ENCODE measurements at places on chromosomes 6 and 20.

DNA sequence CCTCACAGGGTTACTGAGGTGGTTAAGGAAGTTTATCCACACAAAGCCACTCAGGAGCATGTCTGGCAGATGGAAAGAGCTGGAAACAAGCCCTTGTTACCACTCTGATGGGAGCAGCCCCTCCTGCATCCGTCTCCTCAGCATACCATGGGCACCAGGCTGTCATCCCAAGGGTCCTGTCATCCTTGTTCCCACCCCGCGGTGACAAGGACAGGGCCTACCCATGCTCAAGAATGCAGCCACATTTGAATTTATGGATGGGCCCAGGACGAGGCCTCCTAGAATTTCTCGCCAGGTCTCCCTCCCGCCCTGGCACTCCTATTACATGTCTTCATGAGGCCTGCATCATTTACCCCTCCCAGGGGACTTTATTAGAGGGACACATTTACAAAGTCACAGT, 60.0 kb downstream of the NPEPL1 start:
- DNase-seq: no peak
- H3K36me3 ChIP-seq: no peaks in the 10 kb centered on the region
- no peak overlapping the region for H3K27ac ChIP-seq
- no peak overlapping the region for H3K4me3 ChIP-seq
- peaks cover 74% of the 10 kb centered on the region for H3K27me3 ChIP-seq
- peaks cover 11% of the 10 kb centered on the region for H3K4me1 ChIP-seq

DNA sequence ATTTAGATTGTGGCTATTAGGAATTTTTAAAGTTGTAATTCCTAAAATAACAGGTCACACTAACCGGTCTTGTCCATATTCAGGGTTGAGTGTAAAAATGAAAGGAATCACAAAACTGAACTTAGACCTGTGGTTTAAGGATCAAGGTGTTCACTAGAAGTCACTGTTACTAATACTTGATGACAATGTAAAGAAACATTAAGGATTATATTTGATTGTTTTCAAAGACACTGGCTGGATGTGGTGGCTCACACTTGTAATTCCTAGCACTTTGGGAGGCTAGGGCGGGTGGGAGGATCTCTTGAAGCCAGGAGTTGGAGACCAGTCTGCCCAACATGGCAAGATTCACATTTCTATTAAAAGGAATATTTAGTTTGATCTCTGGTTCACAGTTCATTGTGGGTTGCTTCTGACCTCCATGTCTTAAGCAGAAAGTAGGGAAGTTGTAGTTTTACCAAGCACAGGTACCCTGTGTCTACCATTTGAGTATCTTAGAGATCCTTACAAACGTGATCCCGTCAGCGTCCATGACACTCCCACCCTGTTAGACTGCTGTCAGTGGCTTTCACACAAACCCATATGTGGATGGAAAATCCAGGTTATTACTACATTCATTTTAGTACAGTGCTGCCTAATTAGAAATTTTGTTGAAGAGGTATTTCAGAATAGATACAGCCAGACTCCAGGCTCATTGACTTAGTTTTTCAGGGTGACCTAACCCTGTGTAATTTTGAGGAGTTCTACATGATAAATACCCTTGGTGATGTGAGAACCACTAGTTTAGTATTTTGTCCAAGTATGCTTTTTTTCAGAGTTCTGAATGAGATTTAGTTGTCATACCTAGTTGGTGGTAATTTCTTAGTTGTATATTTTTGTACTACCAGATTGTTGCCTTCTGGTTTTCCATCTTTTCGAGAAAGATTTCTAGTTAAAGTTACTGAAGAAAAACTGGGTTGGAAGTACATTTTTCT, 10.2 kb downstream of the SRSF3 start:
- DNase-seq: no peak
- H3K27me3 ChIP-seq: no peaks in the 10 kb centered on the region
- no peak overlapping the region for H3K27ac ChIP-seq
- no peak overlapping the region for H3K4me3 ChIP-seq
- H3K36me3 ChIP-seq: peaks cover 70% of the 10 kb centered on the region
- H3K4me1 ChIP-seq: peaks cover 24% of the 10 kb centered on the region

DNA sequence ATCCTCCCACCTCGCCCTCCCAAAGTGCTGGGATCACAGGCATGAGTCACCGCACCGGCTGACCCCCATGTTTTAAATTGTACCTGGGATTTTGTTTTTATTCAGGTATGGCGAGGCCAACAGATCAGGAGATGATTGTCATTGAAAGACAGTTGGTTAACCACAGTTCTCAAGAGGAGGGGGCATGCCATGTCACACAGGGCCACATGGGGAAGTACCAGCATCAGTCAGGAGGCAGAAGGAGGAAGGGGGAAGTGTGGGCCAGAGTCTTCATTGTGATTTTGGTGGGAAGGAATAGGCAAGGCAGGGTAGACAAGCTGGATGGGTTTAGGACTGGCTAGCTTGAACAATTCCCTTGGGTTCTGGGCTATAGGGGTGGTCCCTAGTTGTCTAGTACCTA, 9.9 kb upstream of the MMP9 start:
- no peaks in the 10 kb centered on the region for H3K36me3 ChIP-seq
- H3K27ac ChIP-seq: no peak overlapping the region
- no peaks in the 10 kb centered on the region for H3K27me3 ChIP-seq
- no peak for DNase-seq
- no peak overlapping the region for H3K4me3 ChIP-seq

DNA sequence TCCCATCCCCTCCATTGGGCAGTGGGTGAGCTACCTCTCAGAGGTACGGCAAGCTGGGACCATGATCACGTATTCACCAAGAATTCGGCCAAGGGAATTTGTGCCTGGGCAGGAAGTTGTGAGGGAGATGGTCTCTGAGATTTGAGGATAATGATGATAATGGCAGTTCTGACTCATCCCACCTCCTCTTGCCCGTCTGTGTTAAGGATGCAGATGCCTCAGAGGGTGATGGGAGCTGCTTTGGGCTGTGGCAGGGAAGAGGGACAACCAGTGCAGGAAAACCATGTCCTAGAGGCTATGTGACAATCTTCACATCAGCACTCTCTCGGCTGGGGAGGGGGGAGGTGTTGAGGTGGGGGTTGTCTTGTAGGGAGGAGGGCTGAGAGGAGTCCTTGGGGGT, 4.3 kb downstream of the TGM6 start:
- no peak overlapping the region for H3K27ac ChIP-seq
- no peak overlapping the region for H3K4me3 ChIP-seq
- H3K27me3 ChIP-seq: no peaks in the 10 kb centered on the region
- H3K4me1 ChIP-seq: no peaks in the 10 kb centered on the region
- H3K36me3 ChIP-seq: no peaks in the 10 kb centered on the region

DNA sequence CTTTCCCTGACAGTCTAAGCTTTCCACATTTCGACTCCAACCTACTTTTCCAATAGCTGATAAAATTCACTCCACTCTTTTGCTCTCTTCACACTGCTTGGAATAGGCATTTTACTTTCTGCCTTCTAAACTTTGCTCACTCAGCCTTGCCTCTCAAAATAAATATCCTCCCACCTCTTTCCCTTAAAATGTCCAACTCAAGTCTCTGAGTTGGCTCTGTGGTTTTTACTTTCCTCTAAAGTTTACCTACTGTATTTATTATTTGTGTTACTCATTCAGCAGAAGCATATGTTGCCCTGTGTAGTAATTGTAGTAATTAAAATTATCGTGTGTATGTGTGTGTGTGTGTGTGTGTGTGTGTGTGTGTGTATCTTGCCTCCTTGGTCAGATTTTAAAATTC, 20.0 kb upstream of the CDYL start:
- H3K27me3 ChIP-seq: no peaks in the 10 kb centered on the region
- no peak overlapping the region for H3K27ac ChIP-seq
- no peak overlapping the region for H3K4me3 ChIP-seq

- DNase-seq: peak; percentile 52
- no peaks in the 10 kb centered on the region for H3K36me3 ChIP-seq
- H3K4me1 ChIP-seq: peaks cover 8% of the 10 kb centered on the region
- H3K27ac ChIP-seq: no peak overlapping the region
Measured at GRCh38 chr6:114144887-114145851, 174.2 kb upstream of the HDAC2 start.

DNA sequence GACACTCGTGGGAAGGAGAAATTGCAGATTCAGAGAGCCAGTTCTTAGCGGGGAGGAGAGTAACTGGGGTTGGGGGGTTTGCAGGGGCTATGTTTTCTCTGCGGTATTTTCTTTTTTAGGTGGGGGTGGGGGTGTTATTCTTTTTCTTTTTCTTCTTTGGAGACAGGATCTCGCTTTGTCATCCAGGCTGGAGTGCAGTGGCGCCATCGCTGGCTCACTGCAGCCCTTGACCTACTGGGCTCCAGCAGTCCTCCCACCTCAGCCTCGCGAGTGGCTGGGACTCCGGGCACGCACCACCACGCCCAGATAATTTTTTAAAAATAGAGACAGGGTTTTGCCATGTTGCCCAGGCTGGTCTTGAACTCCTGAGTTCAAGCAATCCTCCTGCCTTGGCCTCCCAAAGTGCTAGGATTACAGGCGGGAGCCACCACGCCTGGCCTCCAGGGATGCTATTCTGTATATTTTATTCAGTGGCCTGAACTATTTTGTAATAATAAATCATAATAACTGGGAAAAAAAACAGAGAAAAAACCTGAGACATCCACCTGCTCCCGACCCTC, 57.3 kb downstream of the UBE2V1 start:
- H3K4me3 ChIP-seq: no peak overlapping the region
- no peaks in the 10 kb centered on the region for H3K27me3 ChIP-seq
- DNase-seq: no peak
- H3K4me1 ChIP-seq: peaks cover 7% of the 10 kb centered on the region

- H3K27ac ChIP-seq: no peak overlapping the region
- peaks cover 15% of the 10 kb centered on the region for H3K27me3 ChIP-seq
- no peaks in the 10 kb centered on the region for H3K36me3 ChIP-seq
- no peak for DNase-seq
- no peak overlapping the region for H3K4me3 ChIP-seq
- peaks cover 11% of the 10 kb centered on the region for H3K4me1 ChIP-seq
Measured at GRCh38 chr6:56959938-56960337, 5.0 kb downstream of the BEND6 start.

- peak; percentile 87 for DNase-seq
- H3K4me3 ChIP-seq: peak overlapping the region; percentile 77
- H3K27ac ChIP-seq: no peak overlapping the region
- peaks cover 9% of the 10 kb centered on the region for H3K27me3 ChIP-seq
- peaks cover 22% of the 10 kb centered on the region for H3K4me1 ChIP-seq
Measured at GRCh38 chr6:166955865-166956443, 396 bp downstream of the RNASET2 start.

DNA sequence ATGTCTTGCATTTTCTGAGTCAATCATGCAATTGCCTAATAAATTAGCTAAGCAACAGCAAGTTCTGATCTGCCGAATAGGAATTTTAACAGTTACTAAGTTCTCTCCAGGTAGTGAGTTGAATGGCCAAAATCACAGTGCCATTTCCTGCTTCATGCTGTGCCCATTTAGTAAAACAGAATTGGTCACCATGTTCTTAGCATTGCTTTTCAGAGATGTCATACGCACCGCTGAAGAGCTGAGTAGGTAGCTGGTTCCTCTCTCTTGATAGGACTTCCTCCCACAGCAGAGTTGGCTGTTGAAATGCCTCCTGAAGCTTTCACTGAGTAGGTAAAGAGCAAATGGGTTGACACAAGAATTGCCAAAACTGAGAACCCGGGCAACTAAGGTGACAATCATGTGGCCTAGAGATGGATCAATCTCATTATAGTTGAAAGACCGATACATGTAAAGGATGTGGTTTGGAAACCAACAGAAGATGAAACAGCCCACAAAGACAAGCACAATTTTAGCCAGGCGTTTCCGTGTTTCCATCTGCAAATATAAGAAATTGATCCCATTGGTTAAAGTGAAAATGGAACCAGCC, 57.1 kb upstream of the GJE1 start:
- no peaks in the 10 kb centered on the region for H3K27me3 ChIP-seq
- no peaks in the 10 kb centered on the region for H3K36me3 ChIP-seq
- DNase-seq: no peak
- H3K4me1 ChIP-seq: no peaks in the 10 kb centered on the region

DNA sequence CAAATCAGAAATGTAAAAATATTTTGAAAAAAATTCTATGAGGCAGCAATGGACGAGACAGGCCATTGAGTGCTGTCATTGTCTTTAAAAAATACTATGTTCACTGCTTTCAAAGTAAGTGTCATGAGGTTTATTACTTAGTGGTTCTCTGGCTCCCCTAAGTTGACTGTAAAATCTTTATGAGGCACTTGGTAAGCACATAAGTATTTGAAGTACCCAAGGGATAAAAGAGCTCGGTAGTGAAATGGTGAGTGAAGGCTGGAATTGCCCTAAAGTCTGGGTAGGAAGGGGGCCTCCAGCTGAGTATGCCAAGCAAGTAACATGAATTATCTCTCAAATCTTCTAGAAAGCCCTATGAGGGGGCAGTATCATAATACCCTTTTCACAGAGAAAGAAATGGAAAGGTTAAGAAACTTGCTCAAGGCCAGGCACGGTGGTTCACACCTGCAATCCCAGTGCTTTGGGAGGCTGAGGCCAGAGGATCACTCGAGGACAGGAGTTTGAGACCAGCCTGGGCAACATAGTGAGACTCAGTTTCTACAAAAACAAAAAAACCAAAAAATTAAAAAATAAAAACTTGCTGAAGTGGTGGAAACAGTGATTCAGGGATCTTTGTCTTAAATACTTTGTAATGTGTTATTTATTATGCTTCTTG, 5.5 kb upstream of the CTCFL start:
- H3K36me3 ChIP-seq: no peaks in the 10 kb centered on the region
- H3K4me1 ChIP-seq: no peaks in the 10 kb centered on the region
- no peak for DNase-seq
- no peak overlapping the region for H3K27ac ChIP-seq
- no peaks in the 10 kb centered on the region for H3K27me3 ChIP-seq
- no peak overlapping the region for H3K4me3 ChIP-seq

GRCh38 chr6:168865-169455, 123.3 kb upstream of the DUSP22 start:
- DNase-seq: peak; percentile 49
- no peak overlapping the region for H3K27ac ChIP-seq
- no peaks in the 10 kb centered on the region for H3K27me3 ChIP-seq

DNA sequence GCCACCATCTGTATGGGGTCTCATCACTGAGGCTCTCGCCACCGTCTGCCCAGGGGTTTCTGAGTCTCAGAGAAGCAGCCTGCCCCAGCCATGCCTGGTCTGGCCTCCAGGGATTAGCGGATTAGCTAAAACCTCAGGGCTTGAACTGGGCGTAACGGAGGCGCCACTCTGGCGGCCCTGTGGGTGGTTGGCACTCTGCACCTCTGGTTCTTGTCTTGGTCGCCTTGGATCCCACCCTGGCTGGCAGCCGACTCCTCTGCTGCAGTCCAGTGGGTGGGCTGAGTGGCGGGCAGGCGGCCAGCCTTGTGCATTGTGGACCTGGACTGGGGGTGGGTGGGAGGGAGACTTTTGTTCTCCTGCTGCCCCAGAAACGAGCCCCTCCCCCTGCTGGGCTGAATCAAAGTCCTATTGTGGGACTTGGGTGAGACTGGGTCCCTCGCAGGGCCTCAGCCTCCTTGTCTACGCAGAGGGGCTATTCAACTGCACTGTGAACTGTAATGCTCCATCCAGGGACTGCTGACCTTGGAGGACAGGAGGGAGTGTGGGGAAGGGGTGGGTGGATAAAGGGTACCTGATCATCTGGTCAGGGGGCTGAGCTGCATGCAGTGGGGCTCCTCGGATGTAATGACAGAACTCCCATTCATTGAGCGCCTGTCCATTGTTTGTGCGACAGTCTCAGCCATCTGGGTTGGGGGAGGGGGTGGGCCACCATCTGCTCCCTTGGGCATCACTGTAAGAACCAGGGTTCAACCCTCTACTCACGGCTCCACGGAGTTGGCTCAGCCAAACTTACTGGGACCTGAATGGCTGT, 23.9 kb downstream of the SUN5 start:
- H3K27ac ChIP-seq: no peak overlapping the region
- H3K4me1 ChIP-seq: peaks cover 12% of the 10 kb centered on the region
- H3K36me3 ChIP-seq: no peaks in the 10 kb centered on the region
- no peak overlapping the region for H3K4me3 ChIP-seq

GRCh38 chr6:120320481-120321162, 971.1 kb upstream of the MAN1A1 start:
- no peak for DNase-seq
- no peak overlapping the region for H3K27ac ChIP-seq
- no peaks in the 10 kb centered on the region for H3K27me3 ChIP-seq

Data from neural progenitor cell (in vitro differentiated cells).